ENCODE measurements at places on chromosomes 3 and 15.

DNA sequence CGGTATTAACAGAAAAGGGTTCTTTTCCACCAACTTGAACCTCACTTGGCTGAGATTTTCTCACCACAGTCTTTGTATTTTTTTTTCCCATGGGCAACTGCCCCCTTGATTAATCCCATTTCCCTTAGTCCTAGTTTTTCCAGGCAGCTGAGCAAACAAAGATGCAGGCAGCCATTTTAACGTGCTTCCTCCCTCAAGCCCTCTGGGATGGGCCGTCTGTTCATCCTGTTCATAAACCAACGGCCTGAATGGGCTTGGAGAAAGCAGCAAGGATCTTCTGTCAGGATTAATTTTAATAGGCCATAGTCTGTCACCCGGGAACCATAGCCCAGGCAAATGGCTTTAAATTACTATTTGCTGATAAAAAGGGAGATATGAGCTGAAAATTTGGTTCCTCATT, 10.4 kb upstream of the POLR2M start:
- DNase-seq: no peak

DNA sequence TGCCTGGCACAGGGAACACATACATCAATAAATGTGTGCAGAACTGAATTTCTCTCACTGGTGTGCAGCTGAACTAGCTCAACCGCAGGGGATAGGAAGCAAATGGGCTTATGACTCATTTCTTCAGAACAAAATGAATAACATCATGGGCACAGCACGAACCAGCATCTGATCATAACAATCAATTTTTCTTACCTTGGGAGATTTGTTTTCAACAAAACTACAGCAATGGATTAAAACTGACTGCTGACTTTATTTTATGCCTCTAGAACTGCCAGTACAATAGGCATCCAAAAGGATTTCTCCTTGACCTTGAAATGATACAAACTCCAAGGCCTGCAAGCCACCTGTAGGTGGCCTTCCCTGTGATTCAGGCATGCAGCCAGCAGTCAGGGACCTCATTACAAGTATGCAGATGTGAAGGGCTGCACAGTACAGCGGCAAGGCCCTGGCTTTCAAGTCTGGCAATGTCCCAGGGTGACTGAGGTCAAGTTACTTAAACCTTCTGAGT, 26.1 kb downstream of the TAMM41 start:
- DNase-seq: no peak

- DNase-seq: peak; percentile 86
These were observed 439.2 kb downstream of the MCTP2 start for GRCh38 chr15:94670438-94671034.

DNA sequence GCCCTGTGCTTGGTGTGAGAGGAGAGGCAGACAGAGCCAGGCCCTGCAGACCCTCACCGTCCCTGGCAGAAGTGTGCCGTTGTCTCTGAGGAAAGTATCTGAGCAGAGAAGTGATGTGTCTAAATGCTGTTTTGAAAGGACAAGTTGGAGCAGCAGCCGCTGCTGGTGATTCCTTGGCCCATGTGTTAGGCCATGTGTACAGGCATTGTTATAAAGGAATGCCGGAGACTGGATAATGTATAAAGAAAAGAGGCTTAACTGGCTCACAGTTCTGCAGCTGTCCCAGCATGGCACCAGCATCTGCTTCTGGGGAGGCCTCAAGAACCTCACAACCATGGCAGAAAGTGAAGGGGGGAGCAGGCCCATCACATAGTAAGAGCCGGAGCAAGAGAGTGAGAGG, 334.6 kb upstream of the ATP10A start:
- no peak for DNase-seq

DNA sequence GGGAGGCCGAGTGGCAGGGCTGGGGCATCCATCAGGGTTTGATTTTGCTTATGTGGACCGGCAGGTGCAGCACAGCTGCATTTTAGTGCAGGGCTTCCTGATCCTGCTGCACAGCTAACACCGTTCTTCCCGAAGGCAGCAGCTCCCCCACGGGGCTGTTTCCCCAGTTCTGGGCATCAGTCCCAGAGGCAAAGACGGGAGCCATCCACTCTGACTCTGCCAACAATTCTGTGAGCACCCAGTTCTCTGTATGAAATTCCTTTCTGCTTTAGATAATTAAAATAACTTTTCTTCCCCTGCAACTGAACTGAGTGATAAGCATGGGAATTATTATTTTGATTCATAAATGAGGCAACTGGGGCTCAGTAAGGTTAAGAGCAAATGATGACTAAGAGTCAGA, 262.9 kb upstream of the ATP10A start:
- no peak for DNase-seq

- no peak for DNase-seq
These were observed 3.1 kb downstream of the C3orf62 start for GRCh38 chr3:49273825-49274532.

DNA sequence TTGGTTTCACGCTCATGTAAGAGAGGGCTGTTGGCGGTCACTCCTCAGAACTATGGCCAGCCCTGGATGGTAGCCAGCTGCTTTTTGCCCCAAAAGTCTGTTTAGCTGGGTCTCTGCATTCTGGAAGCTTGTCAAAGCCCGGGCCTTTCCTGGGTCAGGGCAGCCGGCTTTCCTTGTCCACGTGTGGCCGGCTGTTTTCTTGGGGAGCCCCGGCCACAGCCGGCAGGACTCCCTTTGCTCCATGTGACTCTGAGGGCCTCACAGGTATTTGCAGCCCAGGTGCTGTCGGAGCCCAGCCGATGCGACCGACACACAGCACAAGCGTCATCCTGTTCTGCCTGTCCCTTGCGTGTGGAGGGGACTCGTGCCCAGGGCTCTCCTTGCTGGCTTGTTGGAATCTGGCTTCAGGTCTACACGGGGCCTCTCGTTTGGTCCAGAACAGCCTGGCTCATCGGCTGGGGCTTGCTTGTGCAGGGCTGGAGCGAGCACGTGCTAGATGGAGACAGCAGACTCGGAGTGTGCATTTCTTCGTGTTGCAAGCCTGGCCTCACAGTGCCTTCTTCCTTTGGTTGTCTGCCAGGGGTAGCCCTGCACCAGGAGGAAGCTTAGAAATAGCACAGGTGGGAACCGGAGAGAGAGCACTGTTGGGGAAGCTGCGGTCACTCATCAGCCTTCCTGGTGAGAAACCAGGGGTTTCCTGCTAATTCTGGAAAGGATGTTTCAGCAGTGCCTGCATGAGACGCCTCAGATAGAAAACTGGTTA, 51.5 kb downstream of the PGPEP1L start:
- DNase-seq: peak; percentile 4

DNA sequence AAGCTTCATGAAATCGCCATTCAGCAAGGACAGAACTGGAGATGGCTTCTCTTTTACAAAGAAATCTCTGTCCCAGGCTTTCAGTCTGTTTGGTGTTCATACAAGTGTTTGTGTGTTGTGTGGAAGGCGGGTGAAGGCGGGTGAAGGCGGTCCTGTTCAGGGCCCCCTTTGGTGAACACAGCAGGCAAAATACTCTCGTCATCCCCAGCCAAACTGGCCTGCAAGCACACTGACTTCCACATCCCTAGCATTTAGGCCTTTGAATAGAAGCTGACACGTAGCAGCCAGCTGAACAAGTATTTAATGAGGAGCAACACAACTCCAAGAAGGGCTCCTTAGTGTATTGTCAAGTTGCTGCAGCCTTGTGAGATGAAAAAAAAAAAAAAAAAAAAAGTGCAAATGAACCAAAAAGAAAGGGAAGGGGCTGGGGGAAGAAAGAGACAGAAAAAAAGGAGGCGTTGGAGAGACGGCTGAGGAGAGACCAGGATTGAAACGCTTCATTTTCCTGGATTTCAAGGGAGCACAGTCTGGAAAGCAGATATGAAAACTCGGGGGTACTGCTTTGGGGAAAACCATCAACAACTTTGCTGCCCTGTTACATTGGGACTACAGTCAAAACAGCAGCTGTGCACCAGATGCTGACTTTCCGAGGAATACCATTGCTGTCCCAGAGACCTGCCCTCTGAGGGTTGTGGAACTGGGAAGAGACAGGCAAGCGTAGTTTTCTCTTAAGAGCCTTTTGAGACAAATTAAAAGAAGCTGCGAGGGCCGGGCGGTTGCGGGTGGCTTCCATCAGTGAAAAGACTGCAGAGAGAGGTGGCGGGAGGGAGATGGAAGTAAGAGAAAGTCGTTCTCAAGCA, 74.6 kb downstream of the TGFBR2 start:
- no peak for DNase-seq

GRCh38 chr3:50442945-50443579, 60.4 kb downstream of the CACNA2D2 start:
- no peak for DNase-seq

DNA sequence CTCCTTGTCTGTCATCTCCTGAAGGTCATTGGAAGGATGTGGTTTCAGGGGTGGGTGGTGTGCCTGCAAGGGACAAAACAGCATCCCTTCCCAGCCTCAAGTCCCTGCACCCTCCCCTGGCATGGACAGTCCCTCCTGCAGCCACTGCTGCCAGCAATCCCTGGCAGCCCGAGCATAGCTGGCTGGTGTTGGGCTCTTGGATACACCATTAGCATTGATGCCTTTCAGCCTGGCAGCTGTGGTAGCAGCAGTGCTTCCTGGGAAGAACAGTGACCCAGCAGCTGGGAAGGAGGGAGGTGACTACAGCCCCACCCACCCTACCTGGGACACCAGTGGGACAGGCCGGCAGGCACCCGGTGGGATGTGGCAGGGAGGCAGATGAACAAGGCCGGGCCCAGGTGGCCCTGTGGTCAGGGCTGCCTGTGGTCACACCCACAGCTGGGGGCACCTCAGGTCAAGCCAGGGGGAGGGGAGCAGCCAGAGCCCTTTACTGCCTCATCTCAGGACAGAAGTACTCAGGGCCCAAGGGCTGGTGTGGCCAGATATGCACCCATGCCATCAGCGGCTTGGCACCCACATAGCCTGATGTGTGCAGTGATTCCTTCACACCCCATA, 32.9 kb upstream of the TMEM115 start:
- no peak for DNase-seq

GRCh38 chr3:169822091-169822490, 9.4 kb upstream of the LRRC34 start:
- DNase-seq: no peak

DNA sequence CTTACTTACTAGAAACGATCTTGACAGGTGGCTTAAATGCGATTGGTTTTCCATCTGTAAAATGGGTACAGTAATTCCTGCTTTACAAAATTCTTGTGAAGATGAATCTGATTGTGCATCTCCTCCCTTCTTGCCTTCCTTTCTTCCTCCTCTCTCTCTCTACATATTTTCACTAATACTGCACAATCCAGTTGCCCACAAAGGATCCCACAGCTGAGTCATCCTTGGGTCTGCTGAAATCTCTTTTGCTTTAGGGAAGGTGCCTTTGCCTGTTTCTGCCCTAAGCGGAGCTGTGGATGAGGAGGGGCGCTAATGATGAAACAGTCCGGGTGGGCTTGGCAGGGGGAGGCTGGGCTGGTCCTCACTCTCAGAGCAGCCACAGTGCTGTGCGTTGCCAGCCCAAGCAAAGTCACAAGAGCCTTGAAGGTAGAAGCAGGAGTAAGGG, 46.1 kb downstream of the AMOTL2 start:
- DNase-seq: no peak

DNA sequence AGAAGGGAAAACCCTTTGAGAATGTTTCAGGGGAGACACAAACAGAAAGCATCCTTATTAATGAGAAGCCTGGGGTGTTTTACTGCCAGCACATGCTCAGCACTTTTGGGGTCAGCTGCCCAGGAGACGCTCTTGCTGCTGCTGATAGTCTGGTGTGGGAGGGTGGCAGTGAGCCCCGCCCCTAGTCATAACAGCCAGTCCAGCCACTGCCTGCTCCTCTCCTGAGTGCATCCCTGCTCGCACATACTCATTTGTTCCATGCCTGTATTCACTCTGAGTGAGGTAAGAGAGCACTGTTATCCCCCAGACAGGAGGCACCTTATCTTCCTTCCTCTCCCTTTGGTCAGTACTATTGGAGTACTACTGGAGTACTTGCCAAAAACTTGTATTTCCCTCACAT, 101.3 kb downstream of the ETFA start:
- DNase-seq: no peak

DNA sequence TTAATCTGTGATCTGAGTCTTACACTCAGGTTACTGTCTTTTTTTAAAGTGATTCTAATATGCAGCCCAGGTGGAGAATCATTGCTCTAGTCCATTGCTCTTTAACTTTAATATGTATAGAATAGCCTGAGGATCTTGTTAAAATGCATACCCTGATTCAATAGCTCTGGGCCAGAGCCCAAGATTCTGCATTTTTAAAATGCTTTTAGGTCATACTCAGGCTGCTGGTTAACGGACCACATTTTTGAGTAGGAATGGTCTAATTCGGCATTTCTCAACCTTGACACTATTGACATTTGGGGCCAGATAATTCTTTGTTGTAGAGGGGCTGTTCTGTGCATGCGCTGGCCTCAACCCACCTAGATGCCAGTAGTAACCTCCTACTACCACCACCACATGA, 20.9 kb upstream of the FSTL1 start:
- no peak for DNase-seq

GRCh38 chr15:86973284-86973844, 893.7 kb downstream of the AGBL1 start:
- DNase-seq: no peak

DNA sequence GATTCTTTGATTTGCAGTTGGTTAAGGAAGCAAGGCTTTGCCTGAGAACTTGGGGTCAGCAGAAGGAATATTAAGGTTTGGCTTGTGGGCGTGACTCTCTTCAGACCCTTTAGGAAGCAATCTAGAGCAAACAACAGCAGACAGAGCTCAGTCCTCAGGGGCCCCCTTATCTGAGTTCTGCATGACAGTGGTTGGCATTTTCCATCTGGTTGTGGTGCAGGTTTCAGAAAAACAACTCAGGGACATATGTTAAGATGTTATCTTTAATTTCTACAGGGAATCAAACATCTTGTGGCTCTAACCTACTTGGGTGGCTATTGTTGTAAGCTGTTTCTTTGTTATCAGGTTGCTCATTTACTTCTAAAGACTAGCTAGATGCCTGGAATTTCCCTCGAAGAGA, 141.4 kb downstream of the VPS8 start:
- no peak for DNase-seq

GRCh38 chr3:23071758-23072157, 131.4 kb upstream of the UBE2E2 start:
- no peak for DNase-seq

GRCh38 chr3:105359098-105359762, 7.5 kb upstream of the ALCAM start:
- DNase-seq: peak; percentile 60

GRCh38 chr15:36753173-36753572, 173.7 kb downstream of the CDIN1 start:
- DNase-seq: no peak

DNA sequence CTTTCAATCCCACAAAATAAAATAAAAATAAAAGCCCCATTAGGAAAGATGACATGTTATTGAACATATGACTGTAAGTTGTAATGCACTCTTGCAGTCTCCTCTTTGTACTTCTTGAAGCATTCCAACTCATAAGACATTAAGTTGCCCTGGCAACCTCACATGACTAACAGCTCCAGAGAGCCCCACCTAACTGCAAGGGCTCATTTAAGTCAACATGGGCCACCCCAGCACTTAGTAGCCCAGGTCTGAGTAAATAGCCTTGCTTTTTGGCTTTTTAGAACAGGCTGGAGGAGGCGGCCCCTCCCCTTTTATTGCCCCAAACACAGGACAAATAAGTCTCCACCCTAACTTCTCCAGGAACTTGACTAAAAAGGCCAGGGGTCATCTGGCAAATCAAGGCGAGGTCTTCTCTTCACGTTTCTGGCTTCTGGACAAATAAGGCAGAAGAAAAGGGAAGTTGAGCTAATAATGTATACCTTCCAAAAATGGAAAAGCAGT, 135.1 kb downstream of the TMCO5A start:
- DNase-seq: peak; percentile 81

Measured in kidney capillary endothelial cell (primary cell).